ENCODE measurements at places on chromosomes 16 and 17.

DNA sequence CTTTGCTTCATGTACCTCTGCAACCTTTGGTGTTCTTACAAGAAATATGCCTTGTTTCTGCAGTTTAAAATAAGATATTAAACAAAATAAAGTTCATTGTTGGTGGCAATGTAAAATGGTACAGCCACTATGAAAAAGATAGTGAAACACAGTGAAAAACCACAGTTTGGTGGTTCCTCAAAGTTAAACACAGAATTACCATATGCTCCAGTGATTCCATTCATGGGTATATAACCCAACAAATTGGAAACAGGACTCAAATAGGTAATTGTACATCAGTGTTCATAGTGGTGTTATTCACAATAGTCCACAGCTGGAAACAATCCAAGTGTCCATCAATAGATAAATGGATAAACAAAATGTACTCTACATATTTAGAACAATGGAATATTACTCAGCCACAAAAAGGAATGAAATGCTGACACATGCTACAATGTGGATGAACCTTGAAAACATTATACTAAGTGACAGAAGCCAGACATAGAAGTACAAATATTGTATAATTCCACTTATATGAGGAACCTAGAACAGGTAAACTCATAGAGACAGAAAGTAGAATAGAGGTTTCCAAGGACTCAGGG is 49.2 kb downstream of the CUEDC1 start:
- DNase-seq = no peak

DNA sequence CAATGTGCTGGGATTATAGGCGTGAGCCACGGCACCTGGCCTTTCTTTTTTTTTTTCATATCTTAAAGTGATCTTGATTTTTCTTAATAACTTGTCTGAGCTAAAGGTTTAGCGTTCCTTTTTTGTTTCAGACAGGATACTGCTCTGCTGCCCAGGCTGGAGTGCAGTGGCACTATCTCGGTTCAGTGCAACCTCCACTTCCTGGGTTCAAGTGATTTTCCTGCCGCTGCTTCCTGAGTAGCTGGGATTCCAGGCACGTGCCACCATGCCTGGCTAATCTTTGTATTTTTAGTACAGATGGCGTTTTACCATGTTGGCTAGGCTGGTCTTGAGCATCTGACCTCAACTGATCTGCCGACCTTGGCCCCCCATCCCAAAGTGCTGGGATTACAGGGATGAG is 4.0 kb downstream of the RUSF1 start:
- no peak for DNase-seq

GRCh38 chr17:13417381-13417950 is 184.3 kb downstream of the HS3ST3A1 start:
- no peak for DNase-seq

- no peak for DNase-seq
Measured at GRCh38 chr17:43554857-43555256, 8.7 kb upstream of the ETV4 start.

- no peak for DNase-seq
Measured at GRCh38 chr17:80382446-80382845, 32.5 kb upstream of the ENDOV start.

DNA sequence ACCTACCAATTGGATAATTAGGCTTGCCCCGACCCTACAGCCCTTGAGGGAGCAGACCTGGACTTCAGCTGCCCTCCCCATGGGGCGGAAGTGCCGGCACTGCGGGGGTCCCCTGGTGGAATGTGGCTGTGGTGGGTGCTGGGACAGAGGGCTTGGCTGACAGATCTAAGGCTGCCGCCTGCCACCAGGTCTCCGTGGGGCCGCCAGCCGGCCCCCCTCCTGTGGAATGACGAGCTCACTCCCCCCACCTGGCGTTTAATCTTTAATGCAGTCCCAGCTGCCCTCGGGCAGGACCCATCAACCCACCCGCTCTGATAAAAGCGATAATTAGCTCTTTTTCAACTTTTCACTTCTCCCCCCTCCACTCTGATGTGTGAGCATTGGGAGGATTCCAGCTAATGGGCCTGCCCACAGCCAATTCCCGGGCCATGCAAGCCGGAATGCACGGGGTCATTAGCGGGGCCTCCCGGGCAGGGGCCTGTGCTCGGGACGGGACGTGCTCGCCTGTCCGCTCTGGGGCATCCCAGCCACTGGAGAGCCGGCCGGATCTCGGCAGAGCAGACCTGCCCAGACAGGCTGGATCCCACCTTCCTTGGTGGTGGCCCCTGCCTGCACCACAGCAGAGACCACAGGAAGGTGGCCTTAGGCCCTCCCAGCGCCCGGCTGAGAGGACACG is 28.3 kb upstream of the GOSR2 start:
- DNase-seq = no peak

- no peak for DNase-seq
Measured at GRCh38 chr17:32899236-32900013, 22.5 kb upstream of the MYO1D start.

DNA sequence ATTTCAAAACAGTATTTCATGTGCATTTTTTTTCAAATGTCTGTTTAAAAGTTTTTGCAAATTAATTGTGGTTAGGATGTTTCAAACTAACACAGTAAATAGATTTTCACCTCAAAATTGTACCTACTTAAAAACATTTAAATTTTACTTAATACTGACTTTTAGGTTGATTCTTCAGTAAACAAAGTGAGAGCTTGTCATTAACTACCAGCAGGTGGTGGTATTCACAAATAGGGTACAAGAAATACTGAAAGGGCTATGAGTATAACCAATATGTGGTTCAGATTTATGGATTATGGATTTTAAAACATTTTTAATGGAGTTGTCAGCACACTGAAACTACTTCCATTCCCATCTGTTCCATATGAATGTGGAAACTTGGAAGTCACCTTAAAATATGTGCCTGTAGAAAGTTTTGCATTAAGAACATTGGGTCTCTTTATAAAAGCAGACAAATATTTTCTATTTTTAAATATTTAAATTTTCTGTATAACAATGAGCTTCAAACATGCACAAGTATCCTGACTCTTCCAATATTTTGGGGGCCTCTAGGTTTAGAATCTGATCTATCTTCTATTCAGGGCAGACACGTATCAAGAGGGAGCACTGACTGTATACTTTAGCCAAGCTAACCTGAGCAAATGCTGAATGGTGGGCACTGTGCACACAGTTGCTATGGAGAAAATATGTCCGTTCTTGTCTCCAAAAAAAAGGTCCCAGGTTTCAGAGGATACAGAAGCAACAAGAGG is 155.6 kb downstream of the SNX11 start:
- peak; percentile 16 for DNase-seq

DNA sequence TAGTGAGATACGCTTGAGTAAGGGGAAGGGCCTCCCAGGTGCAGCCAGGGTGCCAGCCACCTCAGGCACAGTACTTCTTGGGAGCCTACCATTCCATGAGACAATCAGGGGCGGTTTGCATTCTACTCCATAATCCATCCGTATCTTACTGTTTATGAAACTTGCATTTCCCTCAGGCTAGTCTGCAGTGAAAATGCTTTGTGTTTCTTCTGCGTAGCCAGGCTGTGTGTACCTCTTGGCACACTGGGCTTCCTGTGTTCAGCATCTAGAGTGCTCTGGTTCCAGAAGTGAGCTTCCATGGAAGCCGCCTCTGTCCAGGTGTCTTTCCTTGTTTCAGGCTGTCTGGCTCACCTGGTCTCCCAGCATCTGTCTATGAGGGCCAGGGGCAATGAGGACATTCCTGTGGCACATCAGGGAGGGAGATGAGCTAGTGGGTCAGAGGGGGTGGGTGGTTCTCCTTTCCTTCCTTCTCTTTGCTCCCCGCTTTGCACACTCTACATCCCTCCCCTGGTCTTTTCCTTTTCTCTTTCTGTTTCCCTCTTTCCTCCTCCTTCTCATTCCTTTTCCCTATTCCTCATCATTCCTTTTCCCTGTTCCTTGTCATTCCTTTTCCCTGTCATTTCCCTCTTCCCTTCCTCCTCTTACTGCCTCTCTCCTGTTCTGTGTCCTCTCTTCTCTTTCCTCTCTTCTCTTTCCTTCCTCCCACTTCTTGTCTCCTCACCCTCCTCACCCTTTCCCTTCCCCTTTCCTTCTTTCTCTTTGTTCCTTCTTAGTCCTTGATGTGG is 386.5 kb downstream of the CPPED1 start:
- no peak for DNase-seq

GRCh38 chr17:59002848-59003247 is 103.8 kb downstream of the TRIM37 start:
- DNase-seq = no peak

- DNase-seq = peak; percentile 71
Measured at GRCh38 chr16:1993731-1994131, 4.0 kb downstream of the SYNGR3 start.

GRCh38 chr17:17494499-17494869 is 1.7 kb downstream of the RASD1 start:
- DNase-seq = no peak

- DNase-seq = no peak
Measured at GRCh38 chr17:81034168-81034777, 678 bp upstream of the BAIAP2 start.

DNA sequence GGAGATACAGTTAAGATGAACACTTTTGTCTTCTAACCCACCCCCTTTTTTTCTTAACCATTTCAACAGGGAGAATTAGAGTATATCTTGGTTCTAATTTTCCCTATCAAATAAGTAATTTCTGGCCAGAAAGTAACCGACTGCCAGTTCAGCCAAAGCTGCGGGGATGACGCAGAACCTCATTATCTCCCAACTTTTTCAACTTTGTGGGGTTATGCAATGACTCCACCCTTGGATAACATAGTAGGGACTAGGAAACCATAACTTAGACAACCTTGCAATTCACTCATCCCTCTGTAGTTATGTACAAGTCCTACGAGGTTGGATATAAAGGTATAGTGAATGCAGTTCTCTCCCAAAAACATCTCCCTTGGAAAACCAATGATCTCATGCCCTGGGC is 184.0 kb downstream of the ZNF18 start:
- no peak for DNase-seq

- DNase-seq = no peak
Measured at GRCh38 chr17:41413353-41413957, 10.9 kb downstream of the KRT37 start.

All from activated CD4-positive, alpha-beta T cell treated with anti-CD3 and anti-CD28 coated beads, Interleukin-2, amount 50 U/mL, for 16 hours (primary cell).